ENCODE measurements at places on chromosomes 6 and 20.
A peak's percentile ranks its signal among the peaks of the same experiment; 100 is the strongest.

DNA sequence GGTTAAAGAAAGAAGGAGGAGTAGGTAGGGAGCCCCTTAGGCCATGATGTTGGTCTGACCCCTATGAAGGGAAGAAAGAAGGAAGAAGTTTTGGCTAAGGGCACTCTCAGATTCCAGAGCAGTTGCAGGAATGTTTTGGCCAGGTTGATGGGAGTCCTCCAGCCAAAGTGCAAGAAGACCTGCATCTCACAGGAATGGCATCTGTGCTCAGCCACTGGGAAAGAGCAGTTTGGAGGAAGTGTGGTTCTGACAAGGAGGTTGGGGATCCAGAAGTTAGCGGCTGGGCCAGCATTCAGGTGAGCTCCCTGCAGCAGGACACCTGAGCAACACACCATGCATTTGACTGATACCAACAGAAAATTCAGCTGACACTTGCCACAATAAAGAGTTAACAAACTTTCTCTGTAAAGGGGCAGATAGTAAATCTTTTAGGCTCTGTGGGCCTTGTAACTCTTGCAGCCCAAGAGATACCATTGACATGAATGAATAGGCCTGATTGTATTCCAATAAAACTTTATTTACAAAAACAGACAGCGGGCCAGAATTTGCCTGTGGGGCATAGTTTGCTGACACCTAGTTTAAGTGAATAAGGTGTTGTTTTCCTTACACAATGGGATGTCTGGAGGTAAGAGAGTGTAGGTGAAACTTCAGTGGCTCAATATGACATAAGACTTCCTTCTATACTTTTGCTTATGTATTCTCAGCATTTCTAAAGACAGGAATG is 71.0 kb downstream of the EDN1 start:
- no peak for DNase-seq

DNA sequence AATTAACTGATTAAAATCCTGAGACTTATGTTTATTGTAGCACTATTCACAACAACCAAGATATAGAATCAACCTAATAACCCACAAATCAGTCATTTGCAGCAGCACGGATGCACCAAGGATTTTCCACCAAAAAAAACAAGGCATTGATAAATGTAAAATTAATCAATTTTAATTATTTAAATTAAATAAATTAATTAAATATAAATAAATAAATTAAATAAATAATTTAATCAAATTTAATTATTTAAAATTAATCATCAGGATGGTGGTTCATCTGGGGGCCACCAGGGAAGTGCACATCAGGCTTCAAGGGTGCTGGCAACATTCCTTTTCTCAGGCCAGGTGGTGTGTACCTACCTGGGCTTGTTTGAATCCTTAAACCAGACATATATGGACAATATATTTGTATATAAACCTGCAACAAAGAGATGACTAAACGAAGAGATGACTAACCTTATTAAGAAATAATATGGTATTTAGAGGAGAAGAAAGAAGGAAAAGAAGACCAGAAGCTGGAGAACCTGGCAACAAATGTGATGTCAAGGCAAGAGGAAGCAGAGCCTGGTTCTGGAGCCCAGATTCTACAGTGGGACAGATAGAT is 89.2 kb downstream of the CD164 start:
- DNase-seq = no peak

- DNase-seq = no peak
Observed at GRCh38 chr6:470901-471448, 79.4 kb downstream of the IRF4 start.

DNA sequence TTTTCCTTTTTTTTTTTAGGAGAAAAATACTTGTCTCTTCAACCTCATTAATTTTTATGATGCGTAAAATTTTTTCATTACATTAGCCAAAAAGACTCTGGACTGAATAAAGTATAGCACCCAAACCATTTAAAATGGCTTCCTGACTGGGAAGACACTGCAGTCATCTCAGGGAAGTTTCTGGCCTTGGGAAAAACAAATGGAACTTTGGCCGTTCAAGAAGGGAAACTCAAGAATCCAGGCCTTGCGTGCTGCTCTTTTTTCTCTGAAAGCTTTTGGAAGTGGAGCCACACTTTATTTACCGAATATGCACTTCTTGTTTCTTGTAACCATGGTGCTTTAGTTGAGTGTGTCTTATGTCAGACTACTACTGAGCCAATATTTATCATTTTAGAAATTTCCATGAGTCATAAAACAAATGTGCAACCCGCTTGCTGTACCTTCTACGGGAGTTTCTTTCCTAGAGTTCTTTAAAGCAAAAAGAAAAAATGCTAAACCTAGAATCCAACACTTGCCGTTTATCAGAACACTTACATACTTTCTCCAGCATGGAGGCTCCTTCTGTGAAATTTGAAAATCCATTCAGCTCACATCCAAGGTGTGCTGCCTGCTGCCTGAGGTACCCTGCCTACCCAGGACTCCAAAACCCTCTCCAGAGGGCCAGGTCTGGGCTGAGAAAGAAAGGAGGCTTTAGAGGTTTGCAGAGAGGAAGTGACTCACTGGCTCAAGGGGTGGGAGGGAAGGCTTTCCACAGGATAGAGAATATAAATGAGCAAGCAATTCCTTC is 11.5 kb upstream of the DSTN start:
- peak; percentile 79 for DNase-seq

DNA sequence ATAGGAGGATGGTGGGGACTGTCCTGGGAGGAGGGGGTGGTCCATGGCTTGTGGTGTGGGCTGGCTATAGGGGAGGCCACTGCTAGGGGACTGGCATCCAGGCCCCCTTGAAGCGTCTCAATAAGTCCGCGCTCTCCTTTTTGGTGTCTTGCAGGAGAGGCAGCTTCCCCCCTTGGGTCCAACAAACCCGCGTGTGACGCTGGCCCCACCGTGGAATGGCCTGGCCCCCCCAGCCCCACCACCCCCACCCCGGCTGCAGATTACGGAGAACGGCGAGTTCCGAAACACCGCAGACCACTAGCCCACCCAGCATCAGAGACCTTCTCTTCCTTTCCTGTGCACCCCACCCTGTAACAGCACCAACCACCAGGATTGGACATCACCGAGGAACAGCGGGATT is 2.8 kb upstream of the ZBTB9 start:
- DNase-seq = no peak

DNA sequence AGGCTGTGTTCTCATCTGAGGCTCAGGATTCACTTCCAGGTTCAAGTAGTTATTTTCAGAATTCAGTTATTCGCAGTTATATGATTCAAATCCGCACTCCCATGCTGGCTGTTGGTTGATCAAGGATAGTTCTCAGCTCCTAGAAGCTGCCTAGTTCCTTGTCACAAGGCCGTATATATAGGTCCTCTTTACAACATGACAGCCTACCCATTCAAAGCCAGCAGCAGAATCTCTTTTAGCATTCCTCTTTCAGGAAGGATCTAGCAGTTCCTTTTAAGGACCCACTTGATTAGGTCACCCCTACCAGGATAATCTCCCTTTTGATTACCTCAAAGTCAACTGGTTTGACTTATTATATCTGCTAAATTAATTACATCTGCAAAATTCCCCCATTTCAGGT is 23.8 kb upstream of the LAMP5 start:
- no peak for DNase-seq

- DNase-seq = no peak
Observed at GRCh38 chr6:13813026-13813425, 1.3 kb downstream of the MCUR1 start.

DNA sequence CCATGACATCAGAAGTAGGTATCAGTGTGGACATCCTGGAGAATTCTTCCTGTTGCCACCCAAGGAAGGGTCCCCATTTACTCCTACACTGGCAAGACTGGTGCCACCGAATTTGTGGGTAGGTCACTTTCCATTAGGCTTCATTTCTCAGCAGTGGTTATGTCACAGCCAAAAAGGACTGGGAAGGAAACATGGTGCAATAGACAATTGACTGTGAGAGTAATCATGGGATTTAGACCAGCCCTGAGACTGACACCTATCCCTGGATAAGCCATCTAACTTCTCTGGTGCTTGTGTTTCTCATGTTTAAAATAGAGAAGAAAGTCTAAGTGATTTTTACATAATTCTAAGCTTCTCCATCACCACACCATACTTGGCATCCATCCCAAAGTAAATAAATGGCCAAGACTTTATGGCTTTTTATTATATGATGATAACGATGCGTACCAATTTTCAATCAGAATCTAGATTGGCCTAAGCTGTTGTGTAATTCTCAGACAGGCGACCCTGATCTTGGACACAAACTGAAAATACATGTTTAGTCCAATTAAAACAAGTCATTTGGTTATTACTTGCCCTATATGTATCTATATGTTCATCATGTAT is 10.2 kb downstream of the SMPDL3A start:
- DNase-seq = no peak

- no peak for DNase-seq
Observed at GRCh38 chr6:18091382-18091781, 31.1 kb downstream of the NHLRC1 start.

DNA sequence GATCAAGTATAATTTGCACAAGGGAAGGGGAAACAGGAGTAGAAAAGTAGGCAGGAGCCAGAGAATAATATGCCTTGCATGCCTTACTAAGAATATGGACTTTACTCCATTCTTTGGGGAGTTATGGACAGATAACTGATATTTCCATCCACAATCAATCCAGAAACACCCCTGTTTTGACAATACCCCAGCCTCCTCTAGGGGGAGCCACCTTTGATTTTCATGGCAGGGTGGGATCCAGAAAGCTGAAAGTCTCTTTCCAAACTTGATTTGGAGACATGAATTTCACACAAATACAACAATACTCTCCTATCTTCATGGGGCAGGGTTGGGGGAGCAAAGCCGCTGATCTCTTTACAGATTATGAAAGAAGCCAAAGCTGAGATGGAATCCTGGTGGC is 404.1 kb downstream of the FOXA2 start:
- DNase-seq = no peak

DNA sequence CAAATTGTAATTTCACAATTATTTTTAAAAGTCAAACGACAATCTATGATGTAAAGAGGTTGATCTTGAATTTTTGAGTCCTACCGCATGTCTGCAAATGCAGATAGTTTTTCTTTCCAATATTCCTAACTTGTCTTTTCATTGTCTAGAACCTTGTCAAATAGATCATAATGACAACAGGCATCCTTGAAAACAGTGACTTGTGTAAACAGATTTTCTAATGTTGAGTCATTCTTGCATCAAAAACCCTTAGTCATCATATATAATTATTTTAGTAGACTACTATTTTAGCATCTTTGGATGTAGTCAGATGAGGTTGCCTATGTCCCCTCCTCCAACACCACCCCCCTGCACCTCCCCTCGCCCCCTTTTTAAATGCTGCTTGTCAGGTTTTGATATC is 43.8 kb downstream of the BMP6 start:
- DNase-seq = peak; percentile 23

- DNase-seq = no peak
Observed at GRCh38 chr6:52403627-52404026, 16.5 kb upstream of the EFHC1 start.

DNA sequence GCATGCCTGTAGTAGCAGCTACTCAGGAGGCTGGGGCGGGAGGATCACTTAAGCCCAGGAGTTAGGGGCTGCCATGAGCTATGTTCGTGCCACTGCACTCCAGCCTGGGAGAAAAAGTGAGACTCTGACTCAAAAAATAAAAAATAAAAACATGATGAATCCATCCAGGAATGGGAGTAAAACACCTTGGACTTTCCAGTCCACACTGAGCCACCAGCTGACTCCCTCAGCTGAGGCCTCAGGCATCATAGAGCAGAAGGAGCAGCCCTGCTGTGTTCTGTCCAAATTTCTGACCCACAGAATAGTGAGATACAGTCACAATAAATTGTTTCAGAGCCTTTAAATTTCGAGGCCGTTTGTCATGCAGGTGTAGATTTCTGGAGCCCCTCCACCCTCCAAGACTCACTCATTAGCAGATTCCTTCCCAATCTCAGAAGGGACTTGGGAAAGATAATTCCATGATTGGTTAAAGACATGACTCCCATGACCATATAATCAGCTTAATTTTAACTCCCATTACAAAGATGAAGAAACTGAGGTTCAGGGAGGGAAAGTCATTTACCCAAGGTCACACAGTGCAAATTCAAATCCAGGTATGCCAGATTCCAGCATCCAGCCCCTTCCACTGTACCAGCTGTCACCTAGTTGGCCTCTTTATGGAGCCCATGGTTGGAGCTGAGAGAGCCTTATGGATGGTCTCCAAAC is 9.0 kb upstream of the MMP9 start:
- no peak for DNase-seq

DNA sequence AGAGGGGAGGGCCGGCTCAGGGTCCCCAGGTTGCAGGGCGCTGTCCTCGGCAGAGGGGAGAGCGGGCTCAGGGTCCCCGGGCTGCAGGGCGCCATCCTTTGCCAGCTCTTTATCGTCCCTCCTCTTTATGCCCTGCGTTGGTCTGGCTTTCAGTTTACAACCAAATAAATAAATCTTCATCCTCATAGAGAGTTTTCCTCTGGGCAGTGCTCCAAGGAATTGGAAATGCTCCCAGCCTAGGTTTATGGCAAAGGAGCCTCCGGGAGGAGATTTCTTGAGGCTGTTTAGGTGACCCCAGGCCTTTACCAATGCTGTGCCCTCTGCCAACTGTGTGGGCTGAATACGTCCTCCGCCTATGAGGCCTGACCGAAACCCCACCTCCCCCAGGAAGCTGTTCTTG is 60.2 kb downstream of the CHMP4B start:
- no peak for DNase-seq

DNA sequence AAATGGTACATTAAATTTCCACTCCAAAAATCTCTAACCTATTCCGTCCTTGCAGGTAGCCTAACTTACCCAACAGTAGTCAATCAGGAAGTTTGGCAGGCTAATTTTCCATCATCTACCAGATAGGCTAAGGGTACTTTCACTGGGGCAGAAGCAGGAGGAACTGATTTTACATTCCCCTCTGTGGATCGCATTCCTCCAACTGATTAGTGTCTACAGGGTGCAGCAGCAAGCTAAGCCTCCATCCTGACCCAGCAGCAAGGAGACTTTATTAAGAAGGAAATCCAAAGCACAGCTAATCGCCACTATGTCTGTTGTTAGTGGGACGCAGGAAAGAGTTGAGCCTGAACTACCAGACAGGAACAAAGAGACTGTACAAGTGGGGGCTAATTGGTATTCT is 143.2 kb upstream of the RUNX2 start:
- DNase-seq = no peak

DNA sequence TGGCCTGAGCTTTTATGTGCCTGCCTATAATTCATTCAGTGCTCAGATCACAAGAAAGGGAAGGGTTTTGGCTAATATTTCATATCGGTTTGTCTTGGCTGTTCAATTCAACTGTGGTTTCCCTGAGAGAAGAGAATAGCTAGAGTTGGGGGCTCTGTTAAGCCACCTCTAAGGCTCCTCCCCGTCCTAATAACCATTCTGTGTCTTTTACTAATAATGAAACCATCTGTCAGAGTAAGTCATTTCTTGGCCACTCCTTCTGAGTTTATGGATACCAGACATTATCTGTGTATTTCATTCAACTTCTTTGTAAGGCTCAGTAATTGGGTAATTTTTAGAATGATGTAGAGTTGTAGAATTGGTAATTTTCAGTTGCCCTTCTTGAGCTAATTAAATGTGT is 5.2 kb downstream of the STX11 start:
- DNase-seq = no peak

GRCh38 chr6:105803442-105803841 is 282.7 kb upstream of the PRDM1 start:
- DNase-seq = no peak

GRCh38 chr20:54984104-54984448 is 508.7 kb downstream of the DOK5 start:
- DNase-seq = no peak
